SHP77 (cell line): ENCODE measurements at places on chromosomes 16 and 17.

- no peak for DNase-seq
Observed at GRCh38 chr17:8004899-8005298, 2.5 kb downstream of the GUCY2D start.

DNA sequence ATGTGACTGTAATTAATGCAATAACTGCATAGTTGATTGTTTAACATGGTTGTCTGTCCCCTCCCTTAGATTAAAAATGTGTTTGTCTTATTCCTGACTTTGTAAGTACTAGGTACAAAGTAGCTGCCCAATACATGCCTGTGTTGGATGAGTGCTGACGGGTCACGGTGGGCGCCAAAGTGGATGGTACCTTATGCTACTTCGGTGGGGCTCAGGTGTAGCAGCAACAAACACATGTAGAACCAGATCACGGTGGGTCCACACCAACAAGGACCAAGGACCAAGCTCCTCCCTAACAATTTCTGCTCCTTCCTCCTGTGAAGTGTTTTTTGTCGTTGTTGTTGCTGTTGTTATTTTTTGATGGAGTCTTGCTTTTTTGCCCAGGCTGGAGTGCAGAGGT is 46.4 kb upstream of the ZFHX3 start:
- no peak for DNase-seq

DNA sequence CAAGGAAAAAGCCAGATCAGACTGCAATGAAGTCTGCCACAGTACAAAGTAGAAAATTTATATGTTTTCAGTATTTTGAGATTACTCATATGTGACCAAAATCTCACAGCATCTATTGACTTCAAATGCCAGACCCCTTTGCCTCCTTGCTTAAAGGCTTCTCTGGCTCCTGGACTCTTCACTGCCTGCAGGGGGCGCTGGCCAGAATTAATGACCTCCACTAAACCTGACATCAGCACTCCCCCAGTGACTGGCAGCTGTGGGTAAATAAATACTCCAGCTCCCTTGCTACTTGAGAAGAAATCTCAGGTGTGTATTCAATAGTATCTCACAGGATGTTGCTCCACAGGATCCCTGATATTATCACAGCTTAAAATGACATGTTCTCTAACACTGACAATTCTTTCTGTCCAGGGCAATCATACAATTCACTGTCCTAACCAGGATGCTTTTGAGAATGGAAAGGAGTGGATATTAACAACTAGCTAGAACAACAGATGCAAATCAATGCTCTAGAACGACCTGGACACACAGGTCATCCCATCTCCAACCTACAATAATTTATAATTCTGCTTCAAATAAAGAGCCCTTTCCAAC is 4.0 kb downstream of the BECN1 start:
- peak; percentile 86 for DNase-seq

- no peak for DNase-seq
Observed at GRCh38 chr17:12821376-12821940, 32.2 kb downstream of the ARHGAP44 start.

GRCh38 chr17:81983639-81984373 is 6.4 kb downstream of the ASPSCR1 start:
- DNase-seq = no peak

- no peak for DNase-seq
Observed at GRCh38 chr16:72104905-72105304, 11.3 kb downstream of the DHX38 start.

DNA sequence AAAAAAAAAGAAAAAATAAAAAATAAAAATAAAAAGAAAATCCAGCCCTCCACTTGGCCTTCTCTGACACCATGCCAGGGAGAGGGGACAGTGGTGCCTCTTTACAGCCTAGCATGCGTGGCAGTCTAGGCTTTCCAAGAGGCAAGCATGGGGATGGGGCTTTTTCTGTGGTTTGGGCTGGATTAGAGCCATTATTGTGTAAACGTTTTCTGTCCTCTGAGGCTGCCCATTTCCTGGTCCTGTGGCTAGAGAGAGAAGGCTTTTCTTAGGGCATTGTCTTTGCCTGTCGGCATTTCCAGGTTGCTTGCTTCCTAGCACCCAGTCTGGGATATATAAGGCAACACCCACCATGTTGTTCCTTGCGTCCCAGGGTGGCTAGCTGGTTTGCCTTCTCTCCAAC is 2.7 kb upstream of the DHRS7B start:
- DNase-seq = no peak

GRCh38 chr17:40331743-40332641 is 23.0 kb downstream of the RARA start:
- DNase-seq = peak; percentile 61

DNA sequence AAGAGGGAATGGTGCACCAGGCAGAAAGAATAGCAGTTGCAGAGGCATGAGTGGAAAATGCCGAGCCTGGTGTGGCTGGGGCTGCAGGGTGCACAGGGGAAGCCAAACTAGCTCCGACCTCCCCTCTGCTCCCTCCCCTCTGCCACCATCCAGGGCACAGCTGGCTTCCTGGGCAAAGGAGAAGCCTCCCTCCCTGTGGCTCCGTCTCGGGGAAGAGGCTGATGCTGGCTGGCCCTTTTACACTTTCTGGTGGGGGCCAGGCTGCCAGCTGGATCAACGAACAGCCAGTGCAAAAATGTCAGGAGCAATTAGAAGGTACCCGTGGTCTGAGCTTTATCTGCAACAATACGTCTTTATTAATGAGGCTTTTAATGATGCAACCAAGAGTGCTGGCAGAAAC is 37.1 kb upstream of the KCNJ12 start:
- DNase-seq = no peak
